Activated CD4-positive, alpha-beta T cell treated with anti-CD3 and anti-CD28 coated beads, Interleukin-2, amount 50 U/mL, for 24 hours (primary cell): ENCODE measurements at places on chromosomes 6 and 20.
A peak's percentile ranks its signal among the peaks of the same experiment; 100 is the strongest.

DNA sequence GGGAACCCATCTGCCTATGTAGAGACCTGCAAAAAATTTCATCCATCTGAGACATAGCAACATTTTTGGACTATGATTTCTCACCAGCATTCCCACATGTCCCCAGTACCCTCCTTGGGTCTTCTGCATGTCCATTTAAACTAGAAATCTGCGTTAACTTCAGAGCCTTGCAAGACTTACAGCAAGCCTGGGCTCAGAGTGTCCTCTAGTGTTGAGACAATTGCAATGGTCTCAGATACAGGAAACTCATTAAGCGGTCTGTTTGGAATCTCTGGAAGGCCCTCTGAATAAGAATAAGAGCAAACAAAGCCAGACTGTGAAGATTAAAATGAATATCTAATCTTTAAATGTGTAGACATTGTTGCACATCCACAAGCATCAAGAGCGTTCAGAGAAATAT is 20.5 kb upstream of the PI3 start:
- DNase-seq, result no peak

DNA sequence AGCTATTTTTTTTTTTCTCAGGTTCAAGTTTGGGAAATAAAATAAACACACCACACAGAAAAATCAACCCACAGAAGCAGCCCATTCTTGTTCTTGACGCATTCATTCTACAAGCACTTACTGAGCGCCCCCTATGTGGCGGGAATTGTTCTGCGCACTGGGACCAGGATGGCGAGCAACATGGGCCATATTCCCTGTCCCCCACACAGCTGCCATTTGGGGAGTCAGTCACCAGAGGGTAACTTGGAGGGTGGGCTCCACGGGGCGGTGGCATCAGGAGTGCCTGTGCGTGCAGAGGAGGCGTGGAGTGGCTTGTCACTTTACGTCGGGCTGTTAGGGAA is 185.0 kb upstream of the PDE10A start:
- no peak for DNase-seq

- DNase-seq, result no peak
Observed at GRCh38 chr6:28816909-28817807, 106.6 kb downstream of the TRIM27 start.

DNA sequence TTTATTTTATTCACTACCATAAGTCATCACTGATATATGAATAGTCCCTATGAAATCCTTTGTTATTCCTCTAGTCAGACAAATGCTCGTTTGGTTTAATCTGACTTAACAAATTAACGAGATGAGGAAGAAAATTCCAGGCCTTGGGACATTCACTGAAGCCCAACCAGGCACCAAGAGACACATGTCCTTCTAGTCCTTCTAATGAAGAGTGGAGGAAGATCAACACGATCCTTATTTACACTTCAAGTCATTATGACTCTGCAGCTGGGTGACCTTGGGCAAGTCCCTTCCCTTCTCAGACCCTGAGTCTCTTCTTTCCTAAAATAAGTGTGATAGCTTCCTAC is 117.5 kb downstream of the CEBPB start:
- no peak for DNase-seq

DNA sequence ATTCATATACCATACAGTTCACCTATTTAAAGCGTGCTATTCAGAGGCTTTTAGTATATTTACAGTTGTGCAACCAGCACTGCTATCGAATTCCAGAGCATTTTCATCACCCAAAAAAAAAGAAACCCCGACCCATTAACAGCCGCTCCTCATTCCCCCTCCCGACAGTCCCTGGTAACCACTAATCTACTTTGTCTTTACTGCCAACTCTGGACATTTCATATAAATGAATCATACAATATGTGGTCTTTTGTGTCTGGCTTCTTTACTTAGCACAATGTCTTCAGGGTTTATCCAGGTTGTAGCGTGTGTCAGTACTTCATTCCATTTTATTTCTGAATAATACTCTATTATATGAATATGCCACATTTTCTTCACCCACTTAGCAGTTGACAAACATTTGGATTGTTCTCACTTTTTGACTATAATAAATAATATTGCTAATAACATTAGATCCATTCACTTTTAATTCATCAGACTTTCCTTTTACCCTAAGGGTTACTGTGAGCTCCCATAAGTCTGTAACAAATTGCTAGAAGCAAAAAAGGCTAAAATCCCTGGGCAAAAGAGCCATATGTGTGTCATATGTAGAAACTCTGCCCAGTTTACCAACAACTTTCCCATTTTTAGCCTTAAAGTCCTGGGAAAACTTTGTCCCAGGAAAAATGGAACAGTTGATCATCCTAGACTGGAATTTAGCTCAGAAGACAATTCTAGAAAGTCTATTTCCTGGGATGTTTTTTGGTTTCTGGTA is 23.2 kb upstream of the ROS1 start:
- no peak for DNase-seq

DNA sequence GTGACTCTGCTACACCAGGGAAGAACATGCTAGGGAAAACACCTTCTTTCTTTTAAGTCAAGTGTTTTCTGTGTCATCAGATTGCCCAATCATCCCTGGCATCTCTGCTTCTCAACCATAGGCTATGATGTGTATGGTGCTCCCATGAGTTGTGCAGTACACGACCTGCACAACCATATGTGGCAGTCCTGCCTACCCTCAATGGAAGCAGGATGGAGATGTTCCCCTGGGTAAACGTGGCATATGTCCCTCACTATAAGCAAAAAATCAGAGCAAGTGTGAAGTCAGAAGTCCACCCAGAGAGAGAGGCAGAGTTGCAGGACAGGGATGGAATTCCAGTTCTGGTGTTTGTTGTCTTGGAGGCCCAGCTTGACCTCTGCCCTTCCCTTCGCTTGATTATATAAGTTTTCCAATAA is 10.3 kb upstream of the SNHG17 start:
- no peak for DNase-seq

GRCh38 chr6:142112451-142113061 is 20.2 kb upstream of the GJE1 start:
- peak; percentile 47 for DNase-seq

DNA sequence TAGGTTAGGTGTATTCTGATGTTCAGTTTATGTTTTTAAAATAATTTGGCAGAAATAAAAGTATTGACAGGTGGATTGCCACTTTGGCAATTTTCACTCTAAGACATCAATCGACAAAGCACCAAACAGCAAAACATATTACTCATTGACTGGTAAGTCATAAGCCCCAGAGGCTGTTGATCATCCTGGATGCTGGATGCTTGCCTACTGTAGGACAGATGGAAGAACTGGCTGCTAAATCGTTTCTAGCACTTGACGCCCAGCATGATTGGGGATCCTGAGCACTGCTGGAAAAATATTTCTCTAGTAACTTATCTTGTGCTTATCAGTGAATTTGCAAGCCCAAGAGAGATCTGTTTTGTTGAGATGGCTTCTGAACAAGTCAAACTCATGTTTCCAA is 1001.9 kb upstream of the FLRT3 start:
- no peak for DNase-seq
